ENCODE measurements at places on chromosomes 16 and 17. TPM values are rescaled to one million over a fixed set of nuclear protein-coding genes. Genes with fewer than 3 reads are reported as not detected.

- no peak for DNase-seq
These were observed 116.3 kb downstream of the MAF start for GRCh38 chr16:79484237-79484636.

- no peak for DNase-seq
These were observed 8.0 kb downstream of the IGF2BP1 start for GRCh38 chr17:49005140-49005539.

DNA sequence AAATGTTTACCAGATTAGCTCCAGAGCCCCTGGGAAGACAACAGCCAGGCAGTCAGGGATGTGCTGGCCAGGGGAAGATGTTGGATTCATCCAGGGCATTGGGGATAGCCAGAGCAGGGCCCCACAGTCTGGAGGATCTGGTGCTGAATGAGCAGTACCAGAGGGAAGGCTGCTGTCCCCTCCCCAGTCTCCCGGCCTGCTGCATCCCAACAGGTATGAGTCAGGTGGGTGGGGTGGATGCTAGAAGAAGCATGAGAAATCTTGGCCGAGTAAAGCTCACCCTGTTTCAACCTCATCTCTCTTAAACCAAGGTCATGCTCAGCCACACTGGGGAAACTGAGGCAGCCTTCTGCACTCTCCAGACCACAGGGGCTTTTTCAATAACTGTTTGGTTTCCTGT lies 71.9 kb upstream of the SEC14L1 start:
- no peak for DNase-seq

DNA sequence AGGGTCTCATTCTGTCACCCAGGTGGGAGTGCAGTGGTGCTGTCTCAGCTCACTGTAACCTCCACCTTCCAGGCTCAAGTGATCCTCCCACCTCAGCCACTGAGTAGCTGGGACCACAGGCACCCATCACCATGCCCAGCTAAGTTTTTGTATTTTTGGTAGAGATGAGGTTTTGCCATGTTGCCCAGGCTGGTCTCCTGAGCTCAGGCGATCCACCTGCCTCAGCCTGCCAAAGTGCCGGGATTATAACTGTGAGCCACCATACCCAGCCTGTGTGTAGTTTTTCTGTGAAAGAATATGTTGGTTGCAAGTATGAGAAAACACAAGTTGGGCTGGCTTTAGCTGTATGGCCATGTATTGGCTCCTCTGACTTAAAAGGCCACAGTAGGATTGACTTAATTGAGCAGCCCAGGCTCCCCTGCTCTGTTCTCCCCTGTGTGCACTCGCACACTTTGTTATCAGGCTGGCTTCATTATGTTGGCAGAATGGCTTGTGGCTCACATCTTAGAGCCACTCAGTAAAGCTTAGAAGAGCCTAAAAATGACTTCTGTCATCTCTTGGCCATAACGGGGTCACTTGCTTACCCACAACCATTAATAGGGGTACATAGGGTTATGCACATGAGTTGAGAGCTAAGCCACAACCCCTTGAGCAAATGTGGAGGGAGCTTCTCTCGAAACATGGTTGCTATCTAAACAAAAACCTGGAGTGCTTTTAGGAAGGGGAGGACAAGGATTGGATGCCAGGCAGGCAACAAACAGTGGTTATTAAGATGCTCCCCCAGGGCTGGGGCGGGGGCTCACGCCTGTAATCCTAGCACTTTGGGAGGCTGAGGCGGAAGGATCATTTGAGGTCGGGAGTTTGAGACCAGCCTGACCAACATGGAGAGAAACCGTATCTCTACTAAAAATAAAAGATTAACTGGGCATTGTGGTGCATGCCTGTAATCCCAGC lies 6.1 kb downstream of the HAPSTR1 start:
- no peak for DNase-seq

- no peak for DNase-seq
These were observed 30.1 kb downstream of the CD300LG start for GRCh38 chr17:43877031-43877430.

DNA sequence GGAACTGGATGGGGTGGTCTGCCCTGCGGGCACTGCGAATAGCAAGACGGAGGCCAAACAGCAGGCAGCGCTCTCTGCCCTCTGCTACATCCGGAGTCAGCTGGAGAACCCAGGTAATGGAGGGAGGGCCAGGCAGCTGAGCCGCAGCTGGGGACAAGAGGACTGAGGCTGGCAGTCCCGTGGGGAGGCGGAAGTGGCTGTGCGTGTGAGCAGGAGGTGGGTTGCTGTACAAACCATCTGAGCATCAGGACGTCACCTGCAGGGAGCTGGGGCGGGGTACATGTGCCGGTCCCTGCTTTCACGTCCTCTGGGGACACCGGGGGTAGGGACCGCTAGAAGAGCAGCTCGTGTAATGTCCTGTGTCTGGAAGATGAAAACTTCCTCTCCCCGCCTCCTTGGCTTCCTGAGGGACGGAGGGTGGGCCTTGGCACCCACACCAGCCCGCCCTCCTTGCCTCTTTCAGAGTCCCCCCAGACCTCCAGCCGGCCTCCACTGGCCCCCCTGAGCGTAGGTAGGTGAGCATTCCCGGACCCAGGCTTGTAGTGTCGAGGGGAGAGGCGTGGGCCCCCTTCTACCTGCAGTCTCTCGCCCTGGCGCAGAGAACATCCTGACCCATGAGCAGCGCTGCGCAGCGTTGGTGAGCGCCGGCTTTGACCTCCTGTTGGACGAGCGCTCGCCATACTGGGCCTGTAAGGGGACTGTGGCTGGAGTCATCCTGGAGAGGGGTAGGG lies 3.7 kb downstream of the ADAD2 start:
- DNase-seq, result peak; percentile 82

GRCh38 chr16:89466920-89467319 lies 23.4 kb downstream of the ANKRD11 start:
- no peak for DNase-seq

DNA sequence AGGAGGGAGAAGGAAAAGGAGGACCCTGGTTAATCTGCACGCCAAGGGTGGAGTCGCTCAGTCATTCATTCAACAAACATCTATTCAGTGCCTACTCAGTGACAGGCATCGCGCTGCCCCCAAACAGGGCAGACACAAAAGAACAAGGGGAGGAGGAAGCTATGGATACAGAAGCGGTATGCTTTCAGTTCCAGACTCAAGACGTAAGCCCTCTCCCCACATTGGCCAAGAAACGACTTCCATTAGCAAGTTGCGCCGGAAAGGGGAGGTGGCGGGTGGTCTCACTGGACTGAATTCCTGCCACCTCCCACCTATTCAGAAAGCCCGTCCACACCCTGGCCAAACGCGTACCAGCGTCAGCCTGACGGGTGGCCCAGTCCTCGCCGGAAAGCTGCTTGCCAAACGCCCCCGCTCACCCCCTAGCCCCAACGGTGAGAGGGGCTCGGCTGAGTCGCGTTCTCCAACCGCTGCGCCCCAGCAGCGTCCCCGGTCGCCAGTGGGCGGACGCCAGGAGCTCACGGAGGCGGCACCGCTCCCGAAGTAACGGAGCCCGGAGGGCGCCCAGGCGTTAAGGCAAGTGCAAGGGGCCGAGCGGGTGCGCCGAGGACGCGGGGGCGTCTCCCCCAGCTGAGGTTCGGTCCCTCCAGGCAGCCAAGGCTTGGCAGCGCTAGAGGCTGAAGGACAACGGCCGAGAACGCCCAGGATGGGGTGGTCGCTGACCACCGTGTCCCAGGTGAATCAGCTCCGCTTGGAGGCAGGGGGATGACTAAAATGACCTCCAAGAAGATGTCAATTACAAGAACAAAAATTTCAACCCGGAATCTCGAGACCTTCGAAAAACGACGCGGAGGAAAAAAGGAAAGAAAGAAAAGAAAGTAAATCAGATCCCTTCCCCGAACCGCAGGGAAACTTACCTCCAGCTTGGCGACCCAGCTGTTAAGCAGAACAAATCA lies 470.7 kb downstream of the SOX9 start:
- peak; percentile 75 for DNase-seq

DNA sequence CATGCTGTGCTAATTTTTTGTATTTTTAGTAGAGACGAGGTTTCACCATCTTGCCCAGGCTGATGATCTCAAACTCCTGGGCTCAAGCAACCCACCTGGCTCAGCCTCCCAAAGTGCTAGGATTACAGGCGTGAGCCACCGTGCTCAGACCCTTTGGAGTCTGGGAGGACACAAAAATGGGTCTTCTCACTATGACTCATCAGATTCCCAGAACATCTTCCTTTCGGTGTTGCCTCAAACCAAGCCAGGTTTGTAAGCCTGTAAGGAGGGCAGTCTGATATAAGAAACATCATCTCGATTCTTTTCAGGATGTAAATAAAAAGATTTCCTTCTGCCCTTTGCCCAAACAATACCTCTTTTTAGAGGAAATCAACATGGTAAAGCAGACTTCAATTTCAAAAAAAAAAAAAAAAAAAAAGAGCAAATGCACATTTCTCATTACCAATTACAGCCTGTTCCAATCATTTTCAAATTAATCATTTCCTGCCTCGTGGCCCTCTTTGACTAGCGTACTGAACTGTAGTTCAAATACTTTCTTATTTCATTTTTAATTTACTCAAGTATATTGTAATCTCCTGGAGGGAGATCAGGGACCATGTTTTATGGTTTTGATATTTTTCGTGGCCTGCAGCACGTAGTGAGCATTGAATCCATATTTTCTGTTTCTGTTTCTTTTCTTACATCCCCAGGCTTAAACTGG lies 409.6 kb downstream of the GRIN2A start:
- no peak for DNase-seq

DNA sequence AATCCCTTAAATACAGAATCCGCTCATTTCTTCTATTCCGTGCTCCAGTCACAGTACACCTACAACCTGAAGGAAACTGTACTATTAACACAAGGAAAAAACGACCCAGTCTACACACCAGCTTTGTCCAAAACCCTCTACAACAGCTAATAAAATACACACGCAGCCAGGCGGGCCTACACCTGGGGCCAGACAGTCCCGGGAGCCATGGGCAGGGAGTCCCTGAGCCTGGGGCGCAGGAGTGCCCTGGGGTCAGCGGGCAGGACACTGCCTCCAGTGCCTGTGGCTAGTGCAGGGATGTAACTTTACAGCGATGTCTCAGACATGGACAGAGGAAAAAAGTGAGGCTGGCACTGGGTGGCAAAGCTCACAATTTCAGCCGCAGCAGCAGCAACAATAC lies 28.5 kb downstream of the GNPTG start:
- no peak for DNase-seq

DNA sequence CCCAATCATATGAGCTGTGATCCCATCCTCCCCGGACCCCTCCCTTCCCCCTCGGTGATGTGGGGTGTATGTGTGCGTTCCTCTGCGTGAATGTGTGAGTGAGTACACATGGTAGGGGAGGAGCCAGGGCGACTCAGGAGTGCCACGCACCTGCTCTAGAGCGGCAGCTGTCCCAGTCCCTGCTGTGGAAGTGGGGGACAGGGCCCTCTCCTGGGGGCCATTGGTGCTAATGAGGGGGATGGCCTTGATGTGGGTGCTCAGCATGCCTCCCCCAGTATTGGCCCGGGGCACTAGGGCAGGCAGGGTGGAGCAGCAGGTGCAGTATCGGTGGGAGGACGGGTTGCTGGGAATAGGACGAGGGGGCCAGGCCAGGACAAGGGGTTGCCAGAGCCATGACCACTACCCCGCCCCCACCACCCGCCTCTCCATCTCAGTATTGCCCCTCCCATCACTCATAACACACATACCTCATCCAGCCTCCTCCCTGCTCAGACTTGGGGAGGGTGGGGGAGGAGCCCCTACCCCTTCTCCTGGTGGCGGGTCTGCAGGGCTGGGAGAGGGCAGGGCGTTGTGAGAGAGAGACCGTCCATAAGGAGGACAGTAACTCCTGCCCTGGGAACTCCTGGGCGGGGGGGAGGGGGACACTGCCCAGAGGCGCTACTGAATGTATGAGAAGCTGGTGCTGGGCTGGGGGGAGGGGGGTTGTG lies 8.5 kb downstream of the NR1D1 start:
- no peak for DNase-seq

- DNase-seq, result no peak
These were observed 224.0 kb downstream of the IRX3 start for GRCh38 chr16:54062361-54063278.

DNA sequence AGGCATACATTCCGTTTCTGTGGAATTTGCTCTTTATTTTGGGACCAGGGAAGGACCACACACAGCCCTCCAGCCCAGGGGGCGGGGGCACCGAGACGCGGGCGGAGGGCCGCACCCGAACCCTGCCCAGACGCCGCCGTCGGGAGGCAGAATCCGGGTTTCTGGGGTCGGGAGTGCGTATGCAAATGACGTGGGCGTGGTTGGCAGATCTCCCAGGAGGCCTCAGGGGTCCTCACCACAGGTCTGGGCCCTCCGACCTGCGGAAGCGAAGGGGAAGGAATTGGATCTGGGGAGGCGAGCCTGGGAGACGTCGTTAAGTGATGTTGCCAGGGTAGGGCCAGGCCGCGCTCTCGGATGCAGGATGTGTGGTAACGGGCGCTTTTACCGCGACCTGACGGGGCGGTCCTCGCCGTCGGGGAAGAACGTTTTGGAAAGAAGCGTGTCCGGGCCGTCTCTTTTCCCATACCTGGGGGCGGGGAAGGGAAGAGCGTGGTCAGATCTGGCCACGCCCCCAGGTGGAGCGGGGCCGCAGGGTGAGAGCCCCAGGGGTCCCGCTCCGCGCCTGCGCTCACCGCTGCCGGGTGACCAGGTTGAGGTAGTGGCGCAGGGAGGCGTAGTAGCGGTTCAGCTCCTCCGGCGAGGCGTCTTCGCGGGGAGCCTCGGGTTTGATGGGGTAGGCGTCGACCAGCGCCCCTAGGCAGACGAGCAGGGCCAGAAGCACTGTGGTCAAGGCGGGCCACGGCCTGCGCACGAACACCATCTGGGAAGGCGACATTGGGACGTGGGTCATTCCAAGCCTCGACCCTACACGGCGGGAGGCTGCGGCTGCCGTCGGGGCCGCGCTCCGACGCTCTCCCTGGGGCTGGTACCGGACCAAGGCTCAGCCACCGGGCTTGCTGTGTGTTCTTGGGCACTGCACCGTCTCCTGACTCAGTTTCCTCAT lies 745 bp downstream of the PYY start:
- no peak for DNase-seq

GRCh38 chr17:66056148-66056547 lies 135.8 kb downstream of the CEP112 start:
- no peak for DNase-seq

- DNase-seq, result no peak
These were observed 429.8 kb downstream of the MAF start for GRCh38 chr16:79170555-79171246.

DNA sequence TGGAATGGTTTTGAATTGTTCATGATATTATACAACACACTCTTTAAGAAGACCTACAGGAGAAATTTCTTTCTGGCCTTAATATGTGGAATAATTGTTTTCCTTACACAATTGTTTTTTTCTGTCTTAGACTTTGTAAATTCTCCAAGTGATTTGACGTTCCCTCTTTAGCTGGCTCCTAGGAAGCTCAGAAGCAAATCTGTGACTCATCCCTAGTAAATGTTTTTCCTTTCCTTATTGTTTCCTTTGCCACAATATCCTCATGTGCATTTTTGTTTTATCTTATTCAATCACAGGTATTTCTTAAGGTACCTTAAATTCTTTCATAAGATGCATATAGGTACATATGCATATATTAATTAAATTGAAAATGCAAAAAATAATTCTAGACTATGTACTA lies 13.5 kb downstream of the KIAA0753 start:
- DNase-seq, result no peak

KRT31 gene
- total RNA-seq, result not detected

TEKT1 gene
- not detected for total RNA-seq

KRTAP2-1 gene
- not detected for total RNA-seq

IGF2BP1 gene
- 0.09 TPM for total RNA-seq

PRSS33 gene
- total RNA-seq, result not detected

VMP1 gene
- total RNA-seq, result 422 TPM
